ENCODE measurements at places on chromosomes 5 and 9. TPM values are rescaled to one million over a fixed set of nuclear protein-coding genes. Genes with fewer than 3 reads are reported as not detected.

The ORM2 gene
- not detected for total RNA-seq

The GPR150 gene
- total RNA-seq: 1.9 TPM

The GFM2 gene
- total RNA-seq: 27.6 TPM

The F12 gene
- 1.4 TPM for total RNA-seq

The ADRA1B gene
- 1.3 TPM for total RNA-seq

The STPG3 gene
- not detected for total RNA-seq

The INSL6 gene
- total RNA-seq: not detected

The NME5 gene
- 0.39 TPM for total RNA-seq

The IRX1 gene
- not detected for total RNA-seq

The ERAP2 gene
- 7.0 TPM for total RNA-seq

The TMEM167A gene
- total RNA-seq: 44.6 TPM

The NFIB gene
- 63.3 TPM for total RNA-seq

The PLPPR1 gene
- 0.07 TPM for total RNA-seq

The PCDHA12 gene
- total RNA-seq: not detected

The CYLC2 gene
- total RNA-seq: not detected
